ENCODE measurements at places on chromosomes 1 and 21. TPM values are rescaled to one million over a fixed set of nuclear protein-coding genes. Genes with fewer than 3 reads are reported as not detected.

Gene ST6GALNAC3
- total RNA-seq = 2.5 TPM

Gene SGIP1
- total RNA-seq = 0.31 TPM

Gene RPE65
- total RNA-seq = not detected

Gene TRABD2B
- not detected for total RNA-seq

Gene CD52
- 245 TPM for total RNA-seq

Gene PGBD5
- not detected for total RNA-seq

Gene DAB1
- total RNA-seq = not detected

Gene APCS
- not detected for total RNA-seq

Gene KRTAP11-1
- not detected for total RNA-seq

Gene WNT3A
- total RNA-seq = not detected

Gene TSPAN2
- total RNA-seq = 2.1 TPM

GRCh38 chr1:112461200-112461871 lies 47.4 kb upstream of the WNT2B start:
- DNase-seq = no peak

DNA sequence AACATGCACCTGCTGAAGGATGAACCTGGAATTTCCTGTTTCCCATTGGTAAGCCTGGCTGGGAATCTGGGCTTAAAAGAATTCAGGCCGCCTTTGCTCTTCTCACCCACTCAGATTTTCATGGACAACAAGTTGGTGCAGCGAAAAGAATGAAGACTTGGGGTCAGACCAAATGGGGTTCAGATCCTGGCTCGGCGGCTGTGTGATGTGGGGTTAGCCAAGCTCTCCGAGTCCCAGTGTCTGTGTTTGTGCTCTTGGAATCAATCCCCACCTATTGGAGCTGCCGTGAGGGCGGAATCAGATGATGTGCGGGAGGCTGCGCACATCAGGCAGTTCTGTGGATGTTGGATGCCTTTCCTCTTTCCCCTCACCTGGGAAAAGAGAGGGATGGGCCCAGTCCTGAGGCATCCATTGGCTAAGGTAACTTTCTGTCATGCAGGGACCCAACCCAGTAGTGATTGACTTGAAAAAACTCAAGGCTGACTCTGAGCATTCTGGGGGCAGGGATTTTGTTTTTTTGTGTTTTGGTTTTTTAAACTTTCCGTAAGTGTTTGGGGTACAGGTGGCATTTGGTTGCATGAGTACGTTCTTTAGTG lies 228.3 kb downstream of the KAZN start:
- no peak for DNase-seq

DNA sequence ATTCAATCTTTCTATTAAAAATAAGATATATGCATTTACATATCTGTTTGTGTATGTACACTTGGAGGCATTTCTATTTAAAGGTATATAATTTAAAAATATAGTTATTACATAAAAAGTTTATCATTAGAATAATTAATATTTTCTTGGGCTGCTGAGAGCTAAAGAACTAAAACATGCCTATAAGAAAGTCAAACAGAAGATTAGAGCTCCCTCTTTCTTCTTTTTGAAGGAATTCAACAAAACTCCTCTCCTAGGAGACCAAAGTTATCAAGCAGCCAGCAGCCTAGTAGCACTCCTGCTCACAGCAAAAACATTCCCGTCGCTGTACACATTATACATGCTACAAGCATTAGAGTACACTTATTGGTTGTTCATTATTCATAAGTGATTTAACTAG lies 216.4 kb downstream of the VAV3 start:
- no peak for DNase-seq

DNA sequence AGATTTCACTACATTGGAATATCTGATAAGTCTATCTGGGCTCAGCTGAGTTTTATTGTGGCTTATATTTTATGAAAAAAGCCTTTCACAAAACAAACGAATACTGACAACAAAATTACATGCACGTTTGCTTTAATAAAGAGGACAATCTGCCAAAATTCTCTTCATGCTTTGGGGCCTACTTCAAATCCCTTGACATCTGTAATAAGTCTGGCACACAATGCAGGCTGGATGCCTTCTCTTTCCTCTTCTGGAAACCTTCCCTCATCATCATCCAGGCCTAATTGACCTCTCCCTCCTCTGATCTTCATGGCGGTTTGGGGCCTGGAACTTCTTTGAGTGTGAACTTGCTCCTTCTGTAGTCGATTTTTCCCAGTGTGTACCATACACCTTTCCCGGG lies 70.3 kb downstream of the MAP10 start:
- DNase-seq = no peak

DNA sequence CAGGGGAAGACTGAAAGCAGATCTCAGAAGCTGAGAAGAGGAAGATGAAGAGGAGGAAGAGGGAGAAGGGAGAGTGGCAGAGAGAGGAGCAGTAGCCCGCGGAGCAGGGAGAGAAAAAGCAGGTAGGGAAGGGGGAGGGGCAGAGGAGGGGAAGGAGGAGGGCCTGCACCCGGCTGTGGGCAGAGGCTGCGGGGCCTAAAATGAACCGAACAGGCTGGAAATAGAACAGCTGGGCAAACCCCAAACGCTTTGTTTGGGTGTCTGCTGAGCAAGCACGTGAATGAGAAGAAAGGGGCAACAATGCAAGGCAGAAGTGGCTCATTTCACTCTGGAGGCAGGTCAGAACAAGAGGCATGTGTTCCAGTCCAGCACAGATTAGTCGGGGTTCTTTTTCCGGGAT lies 33.5 kb downstream of the KCNC4 start:
- DNase-seq = peak; percentile 42

DNA sequence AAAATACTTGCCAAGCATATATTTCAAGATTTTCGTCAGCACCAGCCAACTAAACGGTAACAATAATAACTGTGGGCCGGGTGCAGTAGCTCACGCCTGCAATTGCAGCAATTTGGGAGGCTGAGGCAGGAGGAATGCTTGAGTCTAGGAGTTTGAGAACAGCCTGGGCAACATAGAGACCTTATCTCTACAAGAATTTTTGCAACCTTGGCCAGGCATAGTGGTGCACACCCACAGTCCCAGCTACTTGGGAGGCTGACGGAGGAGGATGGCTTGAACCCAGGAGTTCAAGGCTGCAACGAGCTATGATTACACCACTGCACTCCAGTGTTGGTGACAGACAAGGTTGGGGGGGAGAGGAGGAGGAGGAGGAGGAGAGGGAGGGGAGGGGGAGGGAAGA lies 145.0 kb upstream of the TIAM1 start:
- no peak for DNase-seq

GRCh38 chr1:29157269-29157601 lies 24.5 kb downstream of the SRSF4 start:
- DNase-seq = no peak

- no peak for DNase-seq
Measured at GRCh38 chr1:20478057-20478635, 7.9 kb downstream of the CAMK2N1 start.

- no peak for DNase-seq
Measured at GRCh38 chr1:244100704-244101453, 49.8 kb downstream of the ZBTB18 start.

DNA sequence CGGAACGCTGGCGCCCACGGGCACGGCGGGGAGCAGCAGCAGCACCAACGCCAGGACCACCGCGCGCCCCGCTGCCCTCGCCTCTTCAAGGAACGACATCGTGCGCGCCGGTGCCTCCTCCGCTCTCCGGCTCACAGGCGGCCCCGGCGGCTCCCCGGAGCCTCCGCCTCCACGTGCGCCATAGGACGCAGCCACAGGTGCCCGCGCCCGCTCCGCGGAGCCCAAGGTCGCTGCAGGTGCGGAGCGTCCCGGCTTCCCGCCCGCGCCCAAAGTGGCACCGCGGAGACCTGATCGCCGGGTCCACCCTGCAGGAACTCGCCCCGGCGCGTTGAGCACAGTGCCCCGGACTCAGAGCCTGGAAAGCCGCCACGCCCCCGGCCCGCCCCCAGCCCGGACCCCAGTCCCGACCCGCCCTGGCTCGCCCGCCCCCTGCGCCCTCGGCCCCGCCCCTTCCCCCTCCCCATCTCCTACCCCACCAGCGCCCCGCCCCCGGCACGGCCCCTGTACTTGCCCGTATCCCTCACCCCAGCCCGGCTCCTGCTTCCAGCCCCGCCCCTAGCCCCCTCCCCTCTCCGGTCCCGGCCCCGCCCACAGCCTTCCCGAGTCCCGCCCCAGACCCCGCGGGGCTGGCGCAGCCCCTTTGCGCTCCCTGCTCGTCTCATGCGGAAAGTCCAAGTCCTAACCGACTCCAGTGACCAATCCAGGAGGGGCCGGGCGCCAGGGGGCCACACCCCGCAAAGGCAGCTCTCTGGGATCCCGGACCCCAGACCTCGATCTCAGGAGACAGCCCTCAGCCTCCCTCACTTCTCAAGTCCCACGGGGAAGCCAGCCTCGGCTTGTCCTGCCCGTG lies at the start of gene MEGF6:
TSS of gene MEGF6 (minus strand) at position 339 of the 850 bp plus-strand sequence. CDS start at position 99, 240 bp downstream.
- DNase-seq = no peak

- no peak for DNase-seq
Measured at GRCh38 chr1:117660271-117660965, 54.6 kb downstream of the TENT5C start.

- no peak for DNase-seq
Measured at GRCh38 chr21:32817208-32817607, 45.7 kb upstream of the PAXBP1 start.

DNA sequence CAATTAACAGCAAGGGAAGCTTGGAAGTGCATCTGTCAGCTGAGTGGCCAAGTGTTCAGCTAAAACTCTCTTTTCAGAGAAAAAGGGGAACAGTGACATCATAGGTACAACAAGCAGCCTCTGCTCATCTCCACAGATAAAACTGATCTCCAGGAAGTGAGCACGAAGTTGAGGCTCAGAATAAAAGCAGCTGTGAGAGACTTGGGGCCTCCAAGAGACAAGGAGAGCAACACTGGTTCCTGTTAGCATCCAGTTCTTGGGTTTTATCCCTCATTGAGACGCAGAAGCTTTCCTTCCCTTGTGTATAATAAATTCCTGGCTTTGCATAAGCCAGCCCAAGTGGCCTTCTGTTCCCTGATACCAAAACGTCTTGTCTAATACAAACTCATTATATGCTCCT lies 20.0 kb upstream of the CNN3 start:
- no peak for DNase-seq

- DNase-seq = no peak
Measured at GRCh38 chr1:71031426-71031825, 16.2 kb downstream of the PTGER3 start.

- no peak for DNase-seq
Measured at GRCh38 chr1:9105336-9105867, 23.5 kb downstream of the GPR157 start.

DNA sequence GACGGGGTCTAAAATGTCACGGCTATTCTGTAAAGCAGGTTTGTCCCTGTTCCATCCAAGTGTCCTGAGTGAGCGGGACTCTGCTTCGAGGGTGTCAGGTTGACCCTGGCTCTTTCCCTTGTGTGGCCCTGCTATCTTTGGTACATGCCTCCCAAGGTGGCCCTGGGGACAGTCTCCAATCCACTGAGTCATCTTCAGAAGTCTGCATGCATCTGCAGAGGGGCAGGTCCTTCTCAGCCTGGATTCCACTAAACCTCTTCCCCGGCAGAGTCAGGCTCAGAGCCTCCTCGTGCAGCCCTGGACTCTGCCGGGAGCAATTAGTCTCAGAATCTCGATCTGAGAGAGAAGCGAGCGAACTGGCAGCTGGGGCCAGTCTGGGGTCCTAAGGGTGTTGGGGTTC lies 50.1 kb upstream of the KCNJ15 start:
- no peak for DNase-seq

GRCh38 chr1:64246294-64246917 lies 43.0 kb downstream of the UBE2U start:
- DNase-seq = no peak
